IMR-90 (cell line): ENCODE measurements at places on chromosomes 6 and 20. TPM values are rescaled to one million over a fixed set of nuclear protein-coding genes. Genes with fewer than 3 reads are reported as not detected.

GRCh38 chr6:117264692-117265409 is 507 bp upstream of the VGLL2 start:
- no peak for DNase-seq

DNA sequence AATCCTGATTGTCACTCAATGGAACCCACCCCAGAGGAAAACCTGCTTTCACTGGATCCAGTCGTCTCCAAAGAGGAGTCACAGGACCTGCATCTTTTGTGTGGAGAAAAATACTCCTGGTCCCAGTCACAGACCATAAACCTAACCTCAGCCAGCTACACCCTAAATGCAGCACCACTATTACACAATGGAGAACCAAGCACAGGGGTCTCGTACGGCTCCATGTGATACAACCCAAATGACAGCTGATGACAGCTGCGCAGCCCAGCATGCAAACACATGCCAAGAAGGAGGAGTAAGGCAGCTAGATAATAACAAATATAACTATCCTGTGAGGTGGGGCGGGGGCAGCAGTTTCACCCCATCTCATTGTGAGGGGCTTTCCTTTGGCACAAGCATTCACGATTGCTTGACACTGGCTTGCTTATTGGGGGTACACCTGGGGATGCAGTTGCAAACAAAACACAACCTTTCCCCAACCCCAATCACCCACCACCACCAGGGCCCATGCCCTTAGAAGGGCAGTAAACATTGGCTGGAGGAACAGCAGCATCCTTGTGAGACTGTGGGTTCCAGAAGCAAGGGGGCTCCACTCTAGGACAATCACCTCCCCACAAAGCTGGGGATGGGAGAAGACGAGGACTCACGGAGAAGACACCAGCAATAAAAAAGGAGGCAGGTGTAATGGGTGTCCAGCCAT is 51.5 kb downstream of the TRERF1 start:
- no peak for DNase-seq

The NOX3 gene
- not detected in 2 replicates for total RNA-seq

- DNase-seq: peak; percentile 42
Observed at GRCh38 chr6:146905181-146905704, 299.0 kb upstream of the STXBP5 start.

The BMP6 gene
- 0.18 and 0.28 TPM in 2 replicates for total RNA-seq

GRCh38 chr20:682123-682522 is 6.5 kb upstream of the SCRT2 start:
- DNase-seq: no peak

DNA sequence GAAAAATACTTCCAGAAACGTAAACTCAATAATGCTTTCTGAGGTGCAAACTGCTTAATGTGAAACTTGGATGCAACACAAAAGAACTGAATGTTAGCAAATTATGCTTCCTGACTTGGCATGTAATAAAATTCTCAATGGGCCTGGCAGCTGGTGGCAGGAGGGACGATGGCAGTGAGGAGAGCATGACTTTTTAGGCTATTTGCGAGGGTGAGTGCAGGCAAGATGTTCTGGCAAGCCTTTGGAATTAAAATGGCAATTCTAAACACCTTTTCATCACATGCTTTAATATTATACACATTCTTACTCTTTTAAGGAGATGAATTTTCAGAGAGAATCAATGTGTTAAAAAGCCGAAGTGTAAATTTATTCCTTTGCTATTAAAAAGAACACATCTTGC is 224.8 kb upstream of the CDH4 start:
- no peak for DNase-seq

The CALHM4 gene
- not detected in 2 replicates for total RNA-seq

GRCh38 chr6:168127384-168127868 is 48.4 kb upstream of the FRMD1 start:
- no peak for DNase-seq

The FUT9 gene
- total RNA-seq: not detected in 2 replicates

DNA sequence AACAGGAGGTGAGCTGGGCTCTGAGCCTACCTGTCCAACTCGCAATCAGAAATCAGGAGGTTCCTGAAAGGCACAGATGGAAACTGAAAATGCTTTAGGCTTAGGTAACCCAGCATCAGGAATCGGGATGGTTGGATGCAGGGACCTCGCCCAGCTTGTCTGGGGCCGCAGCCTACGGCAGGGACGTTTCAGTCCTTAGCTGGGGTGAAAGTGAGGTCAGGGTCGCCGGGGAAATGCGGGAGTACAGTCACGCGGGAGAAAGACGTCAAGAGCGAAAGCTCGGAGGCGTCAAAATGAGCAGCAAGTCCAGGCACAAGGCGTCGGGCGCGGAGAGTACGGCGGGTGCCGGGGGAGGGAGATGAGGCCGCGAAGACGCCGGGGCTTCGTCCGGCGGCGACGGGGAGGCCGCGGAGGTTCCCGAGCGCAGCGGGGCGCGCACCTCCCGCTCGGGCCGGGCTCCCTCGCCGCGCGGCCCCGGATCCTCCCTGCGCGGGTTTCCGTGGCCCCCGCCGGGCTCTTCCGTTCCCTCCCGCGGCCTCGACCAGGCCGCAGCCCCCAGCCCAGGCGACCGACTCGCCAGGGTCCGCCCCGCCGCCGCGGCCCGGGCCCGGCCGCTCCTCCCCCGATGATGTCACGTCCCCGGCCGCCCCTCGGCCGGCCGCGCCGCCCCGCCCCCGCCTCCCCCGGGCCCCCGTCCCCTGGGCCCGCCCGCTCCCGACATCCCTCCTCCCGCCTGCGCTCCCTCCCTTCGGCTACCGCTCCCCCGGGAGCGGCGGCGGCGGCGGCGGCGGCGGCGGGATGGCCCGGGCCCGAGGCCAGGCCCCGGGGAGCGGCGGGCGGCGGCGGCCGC is at the start of gene EBF4:
EBF4 (plus strand) TSS at position 745 of the 850 bp plus-strand sequence. CDS start 866 bp downstream, outside the sequence.
- no peak for DNase-seq

DNA sequence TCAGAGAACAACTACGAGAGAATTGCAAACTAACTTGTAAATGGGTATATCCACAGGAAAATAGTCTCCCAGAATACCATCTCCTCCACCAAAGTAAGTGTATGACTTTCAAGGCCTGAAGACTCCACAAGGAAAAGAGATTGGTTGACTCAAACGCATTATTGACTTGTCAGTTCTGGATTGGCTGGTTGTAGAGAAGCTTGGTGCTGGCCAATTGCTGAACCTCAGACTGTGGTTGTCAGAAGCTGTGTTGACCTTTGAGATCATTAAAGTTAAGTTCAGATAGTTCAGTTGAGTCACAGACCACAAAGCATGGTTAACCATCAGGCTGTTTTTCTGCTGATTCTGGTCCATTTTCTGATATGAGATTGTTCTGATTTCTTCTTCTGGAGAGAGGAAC is 388.3 kb downstream of the BMP2 start:
- no peak for DNase-seq

The B3GAT2 gene
- not detected in 2 replicates for total RNA-seq

The OR2J3 gene
- total RNA-seq: not detected in 2 replicates

DNA sequence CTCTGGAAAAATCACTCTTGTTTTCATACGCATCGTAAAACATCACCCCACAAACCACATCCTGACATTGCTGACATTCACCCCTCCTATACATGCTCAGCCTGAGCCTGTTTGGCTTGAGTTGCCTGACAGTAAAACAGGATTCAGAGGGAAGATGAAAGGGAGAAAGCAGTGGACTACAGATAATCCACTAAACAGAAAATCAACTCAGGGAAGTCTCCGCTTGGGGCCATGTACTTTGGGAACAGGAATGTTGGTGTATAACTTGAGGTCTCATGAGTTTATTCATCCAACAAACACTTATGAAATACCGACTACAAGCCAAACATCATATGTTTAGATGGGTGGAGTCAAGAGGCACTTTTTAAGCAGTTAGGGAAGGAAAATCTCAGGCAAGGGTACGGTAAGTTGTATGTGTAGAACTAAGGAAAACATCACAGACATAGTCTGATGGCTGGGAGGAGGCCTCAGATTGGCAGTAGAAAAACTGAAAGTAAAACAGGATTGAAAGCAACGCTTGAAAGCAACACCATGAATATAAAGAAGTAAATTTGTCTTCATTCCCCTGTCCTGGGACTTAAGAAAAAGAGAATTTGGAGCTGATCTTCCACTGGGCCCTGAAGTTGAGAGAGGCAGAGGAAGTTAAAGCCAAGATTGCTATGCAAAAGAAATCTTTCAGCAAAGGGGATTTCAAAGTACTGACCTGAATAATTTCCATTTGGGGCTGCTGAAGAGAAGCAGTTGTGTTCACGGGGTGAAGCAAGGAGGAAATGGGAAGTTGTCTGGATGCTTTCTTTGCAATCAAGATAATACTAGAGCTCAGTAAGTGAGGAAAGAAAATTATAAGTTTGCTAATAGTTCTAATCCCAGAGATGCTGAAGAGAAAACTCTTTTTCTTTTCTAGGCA is 28.8 kb downstream of the PDE7B start:
- peak; percentile 76 for DNase-seq

DNA sequence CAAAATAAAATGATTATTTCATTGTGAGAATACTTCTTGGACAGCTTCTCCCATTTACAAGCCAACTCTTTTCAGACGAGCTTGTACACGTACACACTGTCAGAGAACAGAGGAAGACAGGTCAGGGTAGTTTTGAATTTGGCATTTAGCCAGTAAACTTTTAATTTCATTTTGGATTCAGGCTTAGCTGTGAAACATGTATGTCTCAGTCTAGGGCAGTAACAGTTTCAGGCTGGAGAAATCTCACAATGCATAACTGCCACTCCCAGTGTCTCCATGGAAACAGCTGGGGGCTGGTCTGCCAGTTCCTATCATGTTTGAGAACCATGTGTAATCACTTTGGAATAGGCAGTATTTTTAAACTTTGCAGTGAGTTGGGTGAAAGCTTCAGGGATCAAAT is 22.0 kb upstream of the QKI start:
- DNase-seq: peak; percentile 33

The HLA-DRB5 gene
- not detected in 2 replicates for total RNA-seq

The MLN gene
- total RNA-seq: not detected in 2 replicates
